Activated CD8-positive, alpha-beta memory T cell treated with anti-CD3 and anti-CD28 coated beads for 1 hour (primary cell): ENCODE measurements at places on chromosomes 12 and 14.

DNA sequence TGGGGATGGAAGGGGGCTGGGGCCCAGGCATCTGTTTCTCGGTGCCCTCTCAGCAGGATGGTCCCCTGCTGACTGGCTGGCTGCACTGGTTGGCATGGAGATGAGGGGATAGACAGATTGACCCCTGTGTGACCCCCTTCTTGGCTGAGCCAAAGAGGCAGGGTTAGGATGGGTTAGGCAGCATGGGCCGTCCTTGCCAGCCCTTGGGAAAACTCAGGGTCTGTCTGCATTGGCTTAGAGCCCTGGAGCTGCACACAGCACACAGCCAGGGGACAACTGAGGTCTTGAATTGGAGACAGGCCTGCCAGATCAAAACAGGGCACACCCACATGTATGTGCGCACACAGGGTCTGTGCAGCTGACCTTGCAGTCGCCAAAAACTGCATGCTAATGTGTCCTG lies 11.2 kb upstream of the LRP1-AS start:
- no peak for DNase-seq

- DNase-seq, result no peak
Observed at GRCh38 chr14:33352821-33353220, 414.1 kb downstream of the NPAS3 start.

DNA sequence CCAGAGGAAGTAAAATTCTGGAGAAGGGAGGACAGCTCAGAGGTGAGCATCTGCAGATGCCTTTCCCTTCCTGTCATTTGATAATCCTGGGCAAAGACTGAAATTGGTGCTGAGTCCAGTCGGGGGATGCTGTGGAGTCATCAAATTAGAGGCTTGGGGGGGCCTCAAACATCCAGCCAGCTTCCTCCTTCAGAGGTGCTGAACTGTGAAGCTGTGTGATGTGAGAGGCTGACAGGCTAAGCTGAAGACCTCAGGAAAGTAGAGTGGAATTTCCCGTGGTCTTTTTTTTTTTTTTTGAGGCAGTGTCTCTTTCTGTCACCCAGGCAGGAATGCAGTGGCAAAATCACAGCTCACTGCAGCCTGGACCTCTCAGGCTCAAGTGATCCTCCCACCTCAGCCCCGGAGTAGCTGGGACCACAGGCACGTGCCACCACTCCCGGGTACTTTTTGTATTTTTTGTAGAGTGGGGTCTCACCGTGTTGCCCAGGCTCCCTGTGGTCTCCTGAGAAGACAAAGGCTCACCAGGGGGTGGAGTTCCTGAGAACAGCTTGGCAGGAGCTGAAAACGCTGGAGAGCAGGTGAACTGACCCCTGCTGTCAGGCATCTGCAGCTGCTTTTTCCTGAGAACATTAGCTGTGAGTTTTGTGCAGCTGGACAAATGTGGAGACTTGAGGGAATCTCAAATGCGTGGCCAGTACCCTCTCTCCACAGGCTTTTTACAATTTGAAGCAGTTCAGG lies 6.1 kb upstream of the TCL1B start:
- DNase-seq, result no peak

- DNase-seq, result no peak
Observed at GRCh38 chr12:20711846-20712245, 16.7 kb downstream of the SLCO1C1 start.

GRCh38 chr14:105863296-105864108 lies 337.1 kb downstream of the TMEM121 start:
- no peak for DNase-seq

GRCh38 chr12:53952335-53952694 lies 2.4 kb upstream of the HOXC12 start:
- DNase-seq, result no peak

GRCh38 chr12:85468356-85469157 lies 188.5 kb downstream of the ALX1 start:
- no peak for DNase-seq

GRCh38 chr14:76595266-76595665 lies 166.0 kb upstream of the VASH1 start:
- DNase-seq, result no peak

- no peak for DNase-seq
Observed at GRCh38 chr12:27396216-27396815, 50.2 kb upstream of the SMCO2 start.

- DNase-seq, result no peak
Observed at GRCh38 chr12:88258396-88258795, 116.3 kb downstream of the TMTC3 start.

DNA sequence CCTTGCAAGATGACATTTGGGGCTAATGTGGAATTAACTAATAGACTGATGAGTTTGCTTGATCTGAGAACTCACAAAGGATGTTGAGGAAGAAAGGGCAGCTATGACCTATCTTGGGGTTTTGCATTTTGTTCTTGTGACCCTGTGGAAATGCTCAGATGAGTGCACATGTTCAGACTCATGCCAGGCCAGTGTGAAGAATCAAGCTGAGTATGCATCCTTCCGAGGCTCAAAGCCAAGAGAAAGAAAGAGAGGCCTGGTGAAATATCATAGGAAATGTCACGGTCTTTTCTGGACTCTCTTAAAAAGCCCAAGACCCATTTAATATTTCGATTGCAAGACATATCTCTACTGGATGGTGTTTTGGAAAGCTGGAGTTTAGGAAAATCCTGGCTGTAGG lies 96.3 kb downstream of the CACNA1C start:
- DNase-seq, result no peak

GRCh38 chr12:122031342-122032216 lies 9.9 kb downstream of the BCL7A start:
- DNase-seq, result no peak

GRCh38 chr12:14340371-14340770 lies 25.1 kb upstream of the ATF7IP start:
- no peak for DNase-seq

DNA sequence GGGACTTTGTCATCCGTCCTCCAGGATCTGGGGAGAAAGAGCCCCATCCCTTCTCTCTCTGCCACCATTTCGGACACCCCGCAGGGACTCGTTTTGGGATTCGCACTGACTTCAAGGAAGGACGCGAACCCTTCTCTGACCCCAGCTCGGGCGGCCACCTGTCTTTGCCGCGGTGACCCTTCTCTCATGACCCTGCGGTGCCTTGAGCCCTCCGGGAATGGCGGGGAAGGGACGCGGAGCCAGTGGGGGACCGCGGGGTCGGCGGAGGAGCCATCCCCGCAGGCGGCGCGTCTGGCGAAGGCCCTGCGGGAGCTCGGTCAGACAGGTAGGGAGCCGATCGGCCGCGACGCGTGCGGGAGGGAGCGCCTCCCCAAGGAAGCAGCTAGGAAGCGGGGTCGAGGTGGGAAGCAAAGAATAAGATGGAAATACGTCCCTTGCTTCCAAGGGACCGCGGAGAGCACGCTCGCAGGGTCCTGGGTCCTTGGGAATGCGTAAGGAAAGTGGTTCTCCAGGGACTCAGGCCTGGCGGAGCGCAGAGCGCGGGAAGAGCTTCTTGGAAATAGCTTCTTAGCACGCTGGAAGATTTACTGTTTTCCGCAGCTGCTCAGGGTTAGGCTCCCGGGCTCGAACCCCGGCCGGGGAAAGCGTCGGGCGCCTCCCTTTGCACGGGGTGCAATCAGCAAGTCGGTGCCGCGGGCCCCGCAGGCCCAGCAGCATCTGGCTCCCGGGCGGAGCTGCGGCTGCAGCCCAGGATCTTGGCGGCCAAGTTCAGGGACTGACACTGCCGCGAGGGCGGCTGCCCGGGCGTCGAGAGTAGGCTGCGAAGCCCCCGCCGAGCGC lies 457 bp downstream of the SOCS2 start:
- DNase-seq, result no peak

- DNase-seq, result no peak
Observed at GRCh38 chr12:116539361-116539771, 19.8 kb upstream of the MAP1LC3B2 start.

DNA sequence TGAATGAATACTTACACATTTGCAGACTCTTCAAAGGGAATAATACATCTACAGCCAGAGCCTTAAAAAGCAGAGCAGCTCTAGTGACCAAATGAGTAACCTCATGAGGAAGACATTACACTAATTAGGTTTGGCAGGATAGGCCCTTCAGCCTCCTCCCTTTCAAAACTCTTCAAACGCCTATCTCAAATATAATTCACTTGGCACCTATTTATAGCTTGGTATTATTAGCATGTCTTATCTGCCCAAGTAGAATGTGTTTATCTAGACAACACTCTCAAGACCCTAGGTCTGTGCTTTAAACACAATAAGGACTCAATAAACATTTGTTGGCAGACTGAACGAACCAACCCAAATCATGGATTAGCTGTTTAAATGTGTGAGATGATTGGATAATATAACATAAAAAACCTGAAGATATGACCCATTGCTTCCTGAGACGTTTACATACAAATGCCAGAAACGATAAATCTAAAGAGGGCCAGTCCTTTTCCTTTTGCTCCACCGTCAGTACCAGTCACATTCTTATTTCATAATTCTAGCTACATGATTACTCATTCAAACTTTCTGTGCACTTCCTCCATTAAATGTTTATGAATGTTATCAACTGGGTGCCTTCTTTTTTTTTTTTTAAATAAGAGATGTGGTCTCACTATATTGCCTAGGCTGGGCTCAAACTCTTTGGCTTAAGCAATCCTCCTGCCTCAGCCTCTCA lies 123.3 kb downstream of the CEP83 start:
- no peak for DNase-seq

DNA sequence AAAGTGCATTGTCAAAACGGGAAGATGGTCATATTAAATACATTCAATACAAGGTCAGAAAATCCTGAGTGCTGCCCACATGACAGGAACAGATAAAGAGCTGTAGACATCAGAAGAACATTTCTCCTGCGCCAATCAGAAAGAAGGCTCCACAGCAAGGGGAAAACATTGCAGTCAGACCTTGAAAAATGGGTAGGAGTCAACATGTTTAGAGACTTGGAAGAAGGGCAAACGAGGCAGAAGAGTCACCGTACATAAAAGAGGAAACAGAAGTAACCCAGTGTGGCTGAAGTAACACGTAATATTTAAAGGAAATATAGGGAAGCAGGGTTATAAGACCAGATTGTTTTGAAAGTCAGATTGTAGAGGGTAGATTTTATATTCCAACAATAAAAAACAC lies 11.9 kb downstream of the SPPL3 start:
- no peak for DNase-seq

DNA sequence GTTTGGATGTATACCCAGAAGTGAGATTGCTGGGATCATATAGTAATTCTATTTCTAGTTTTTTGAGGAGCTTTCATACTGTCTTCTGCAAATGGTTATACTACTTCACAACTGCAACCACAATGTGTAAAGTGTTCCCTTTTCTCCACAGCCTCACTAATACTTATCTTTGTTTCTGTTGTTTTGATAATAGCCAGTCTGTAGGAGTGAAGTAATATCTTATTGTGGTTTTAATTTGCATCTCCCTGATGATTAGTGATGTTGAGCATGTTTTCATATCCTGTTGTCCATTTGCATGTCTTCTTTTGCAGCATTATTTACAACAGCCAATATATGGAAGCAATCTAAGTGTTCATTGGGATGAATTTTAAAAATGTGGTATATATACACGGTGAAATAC lies 29.9 kb downstream of the GABARAPL1 start:
- DNase-seq, result no peak

- no peak for DNase-seq
Observed at GRCh38 chr14:32408018-32408417, 78.9 kb downstream of the AKAP6 start.

DNA sequence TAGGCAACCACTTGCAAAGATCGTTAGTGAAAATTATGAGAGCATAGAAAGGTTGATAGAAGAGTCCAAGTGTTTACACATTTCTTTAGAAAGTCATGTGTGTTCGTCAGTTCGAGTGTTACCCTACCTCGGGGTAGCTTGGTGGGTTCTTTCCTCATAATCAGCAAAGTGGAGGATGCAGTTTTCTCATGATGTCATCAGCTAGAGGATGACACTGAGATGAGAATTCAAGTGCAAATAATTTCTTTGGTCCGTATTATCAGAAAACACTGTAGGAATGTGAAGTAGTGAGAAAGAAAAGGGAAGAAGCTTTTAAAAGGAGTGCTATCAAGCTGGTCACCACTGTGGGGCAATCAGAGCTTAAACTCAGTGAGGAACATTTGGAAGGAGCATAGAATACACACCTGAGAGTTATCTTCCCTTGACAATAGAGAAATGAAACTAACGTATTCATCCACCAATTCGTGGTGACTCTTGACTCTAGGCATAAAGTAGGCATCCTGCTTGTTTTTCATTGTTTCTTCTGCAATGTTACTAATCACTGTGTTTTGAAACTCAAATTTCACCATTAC lies 1340.9 kb upstream of the TMEM132C start:
- no peak for DNase-seq

DNA sequence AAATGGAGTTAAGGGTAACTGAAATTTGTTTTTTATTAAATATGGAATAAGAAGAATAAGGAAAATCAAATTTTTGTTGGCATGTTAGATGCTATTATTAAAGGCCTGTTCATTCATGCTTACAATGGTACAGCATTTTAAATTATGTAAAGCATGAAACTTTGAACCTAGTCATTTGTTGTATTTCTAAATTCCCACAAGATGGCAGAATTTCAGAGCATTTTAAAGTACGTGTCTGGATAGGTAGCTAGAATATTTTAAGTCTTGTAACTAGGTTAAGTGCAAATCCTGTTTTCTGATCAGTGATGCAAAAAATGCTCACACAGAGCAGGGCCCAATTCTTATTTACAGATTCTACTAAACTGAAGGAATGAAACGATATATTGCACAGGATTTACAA lies 585.6 kb upstream of the MIS18BP1 start:
- no peak for DNase-seq

- DNase-seq, result no peak
Observed at GRCh38 chr14:54589076-54589475, 22.1 kb downstream of the SAMD4A start.

- DNase-seq, result no peak
Observed at GRCh38 chr12:30531731-30532678, 163.7 kb downstream of the IPO8 start.

GRCh38 chr14:54333511-54333910 lies 63.3 kb upstream of the CDKN3 start:
- no peak for DNase-seq

DNA sequence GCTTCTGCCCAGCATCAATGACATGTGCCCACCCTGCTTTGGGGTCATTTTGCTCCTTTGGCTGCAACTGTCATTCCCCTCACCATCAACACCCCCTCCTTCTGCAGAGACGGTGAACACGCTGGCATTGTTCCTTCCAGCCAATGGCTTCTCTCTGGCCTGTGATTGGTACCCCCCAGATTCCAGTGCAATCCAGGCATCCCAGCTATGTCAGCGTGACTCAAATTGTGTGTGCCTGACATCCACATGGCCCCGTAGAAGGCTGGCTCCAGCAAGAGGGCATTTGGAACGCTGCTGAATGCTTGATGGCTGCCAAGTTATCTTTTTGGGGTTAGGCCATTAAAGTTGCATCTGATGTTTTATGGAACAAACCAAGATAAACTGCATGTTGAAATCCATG lies 21.0 kb upstream of the CCND2 start:
- no peak for DNase-seq
